ENCODE measurements at places on chromosomes 2 and 18.

- DNase-seq = no peak
These were observed 27.1 kb downstream of the SULT1C4 start for GRCh38 chr2:108404784-108405397.

- DNase-seq = no peak
These were observed 122.8 kb upstream of the UXS1 start for GRCh38 chr2:106316915-106317314.

- DNase-seq = no peak
These were observed 193.5 kb downstream of the PRKCE start for GRCh38 chr2:45844796-45845457.

- DNase-seq = no peak
These were observed 83.5 kb upstream of the CDCA7 start for GRCh38 chr2:173271135-173271534.

DNA sequence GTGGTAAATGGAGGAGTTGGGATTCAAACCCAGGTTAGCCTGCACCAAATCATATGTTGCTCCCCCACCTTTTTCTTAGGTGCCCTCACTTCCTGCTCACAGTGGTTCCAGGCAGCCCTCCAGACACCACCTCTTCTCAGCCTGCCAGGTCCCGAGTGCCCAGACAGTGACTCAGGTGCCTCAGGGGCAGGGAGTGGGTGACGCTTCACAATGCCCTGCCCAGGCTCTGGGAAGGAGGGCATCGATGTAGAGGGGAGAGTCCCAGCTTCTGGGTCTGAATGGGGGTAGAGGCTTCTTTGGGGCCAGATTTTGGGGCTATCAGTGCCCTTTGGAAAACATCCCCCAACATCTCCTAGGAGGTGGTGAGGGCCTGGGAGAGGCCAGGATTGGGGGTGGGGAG lies 5.2 kb upstream of the DNAJB2 start:
- no peak for DNase-seq

- no peak for DNase-seq
These were observed 64.7 kb upstream of the CELF4 start for GRCh38 chr18:37630334-37630733.

GRCh38 chr2:120222186-120223033 lies 790 bp downstream of the TMEM185B start:
- DNase-seq = no peak

DNA sequence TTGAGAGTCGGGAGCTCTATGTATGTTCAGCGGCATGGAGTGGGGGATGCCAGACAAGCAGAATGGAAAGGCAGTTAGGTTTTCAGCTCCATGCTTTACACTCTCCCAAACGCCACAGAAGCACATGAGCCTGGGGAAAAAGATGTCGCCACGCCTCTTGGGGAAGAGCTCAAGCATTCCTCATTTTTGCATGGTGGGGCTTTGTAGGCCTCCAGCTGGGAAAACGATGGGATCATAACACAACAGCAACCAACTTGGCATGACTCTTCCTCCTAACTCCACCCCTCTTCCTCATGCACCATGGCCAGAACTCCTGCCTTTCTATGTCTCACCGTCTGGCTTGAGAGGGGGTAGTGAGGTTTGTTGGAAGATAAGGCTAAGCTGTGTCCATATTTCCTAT lies 102.6 kb downstream of the PAX3 start:
- no peak for DNase-seq

GRCh38 chr18:10453806-10454680 lies at the start of gene APCDD1:
Gene APCDD1 (plus strand): TSS chr18:10454635. CDS start chr18:10454982, 347 bp downstream.
- DNase-seq = peak; percentile 66

- DNase-seq = no peak
These were observed 18.4 kb upstream of the CPO start for GRCh38 chr2:206920951-206921350.

DNA sequence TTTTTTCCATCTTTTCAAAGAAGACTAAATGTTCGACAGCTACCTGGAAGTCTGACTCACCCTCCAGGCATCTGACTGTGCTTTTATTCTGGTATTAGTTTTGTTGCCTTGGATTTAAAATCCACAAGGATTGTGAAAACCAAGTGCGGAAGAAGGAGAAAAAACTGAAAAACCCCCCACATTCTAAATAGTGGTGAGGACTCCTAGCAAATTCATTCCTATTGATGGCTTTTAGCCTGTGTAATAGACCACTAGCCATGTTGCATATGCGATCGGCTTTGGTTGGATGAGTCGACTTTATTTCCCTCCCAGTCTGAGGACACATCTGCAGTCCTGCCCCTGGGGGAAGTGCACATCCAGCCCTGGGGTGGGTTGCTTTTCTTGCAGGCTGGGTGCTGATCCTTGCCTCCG lies 16.9 kb downstream of the LDLRAD4 start:
- no peak for DNase-seq

All from AG08395 (cell line).